ENCODE measurements at places on chromosomes 2 and 18. TPM values are rescaled to one million over a fixed set of nuclear protein-coding genes. Genes with fewer than 3 reads are reported as not detected.

GRCh38 chr2:191180713-191181112, 29.9 kb upstream of the STAT4 start:
- DNase-seq = no peak

- no peak for DNase-seq
Measured at GRCh38 chr2:99156891-99157290, 2.1 kb downstream of the LIPT1 start.

FBXO15 gene
- polyA plus RNA-seq = 2.5 TPM

C2orf80 gene
- 3.3 TPM for polyA plus RNA-seq

EMILIN1 gene
- polyA plus RNA-seq = 6.2 TPM
